ENCODE measurements at places on chromosomes 2 and 18.
A peak's percentile ranks its signal among the peaks of the same experiment; 100 is the strongest.

DNA sequence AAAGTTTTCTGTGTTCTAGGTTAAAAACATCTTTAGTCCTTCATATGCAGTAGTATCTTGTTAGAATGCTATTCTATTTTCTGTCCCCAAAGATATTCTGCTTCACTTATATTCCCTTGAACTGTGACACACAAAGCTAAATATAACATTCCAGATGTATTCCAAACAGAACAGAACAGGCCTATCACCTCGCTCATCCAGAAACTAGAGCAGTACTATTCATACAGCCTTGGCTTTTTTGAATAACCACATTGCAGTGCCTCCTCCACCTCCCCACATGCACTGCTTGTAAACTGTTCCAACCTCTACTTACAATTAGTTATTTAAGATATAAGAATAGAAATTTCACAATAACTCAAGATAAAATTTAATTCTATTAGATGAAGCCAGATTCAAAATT lies 196.8 kb downstream of the EXOC6B start:
- no peak overlapping the region for H3K4me3 ChIP-seq
- no peak overlapping the region for H3K27ac ChIP-seq
- H3K4me1 ChIP-seq = no peaks in the 10 kb centered on the region
- DNase-seq = no peak
- H3K36me3 ChIP-seq = no peaks in the 10 kb centered on the region

DNA sequence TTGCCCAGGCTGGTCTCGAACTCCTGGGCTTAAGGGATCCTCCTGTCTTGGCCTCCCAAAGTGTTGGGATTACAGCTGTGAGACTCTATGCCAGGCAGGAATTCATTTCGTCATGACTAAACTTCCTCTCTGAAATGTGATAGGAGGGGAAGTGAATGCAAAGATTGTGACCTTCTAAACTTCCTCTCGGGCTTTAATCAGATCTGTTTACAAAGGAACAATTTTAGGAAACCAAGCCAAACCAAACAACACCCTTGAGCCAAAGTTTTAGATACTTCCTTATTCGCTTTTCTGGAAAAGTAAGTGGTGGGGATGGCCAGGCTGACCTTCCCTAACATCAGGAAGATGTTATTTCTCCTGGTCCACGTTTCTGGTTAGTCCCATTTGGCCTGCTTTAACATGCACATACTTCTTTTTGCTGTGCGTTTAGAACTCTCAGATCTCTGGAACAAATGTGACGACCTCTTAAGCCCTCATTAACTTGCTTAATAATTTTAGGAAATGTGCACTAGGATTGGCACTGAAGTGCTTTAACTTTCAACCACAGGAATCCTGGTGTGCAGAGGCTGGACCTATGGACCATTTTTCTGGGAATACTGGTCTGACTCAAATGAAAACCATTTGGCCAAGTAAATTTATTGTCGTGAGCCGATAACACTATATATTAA lies 33.2 kb upstream of the YES1 start:
- H3K4me3 ChIP-seq = no peak overlapping the region
- H3K27ac ChIP-seq = no peak overlapping the region
- no peaks in the 10 kb centered on the region for H3K27me3 ChIP-seq
- DNase-seq = no peak
- peaks cover 21% of the 10 kb centered on the region for H3K4me1 ChIP-seq
- H3K36me3 ChIP-seq = no peaks in the 10 kb centered on the region

DNA sequence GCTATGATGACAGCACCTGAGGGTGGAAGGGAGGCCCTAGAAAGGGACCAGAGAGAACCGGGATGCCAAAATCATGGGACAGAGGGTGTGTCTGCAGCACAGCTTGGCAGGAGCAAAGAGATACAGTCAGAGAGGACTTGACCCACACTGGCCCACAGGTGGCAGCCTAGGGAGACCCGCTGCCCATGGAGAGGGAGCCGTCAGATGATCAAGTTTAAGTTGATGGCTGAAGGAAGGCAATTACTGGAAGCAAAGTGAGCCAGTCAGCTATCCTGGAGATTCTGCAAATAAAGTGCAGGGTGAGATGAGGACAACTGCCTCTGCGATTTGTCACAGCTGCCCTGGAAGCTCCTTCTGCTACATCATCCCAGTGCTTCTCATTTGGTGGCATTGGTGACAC lies 74.0 kb downstream of the CMPK2 start:
- no peaks in the 10 kb centered on the region for H3K27me3 ChIP-seq
- H3K27ac ChIP-seq = no peak overlapping the region
- DNase-seq = no peak
- no peak overlapping the region for H3K4me3 ChIP-seq
- H3K36me3 ChIP-seq = no peaks in the 10 kb centered on the region

GRCh38 chr2:119119076-119119785 lies 39.3 kb downstream of the C1QL2 start:
- no peak for DNase-seq
- H3K36me3 ChIP-seq = no peaks in the 10 kb centered on the region
- no peak overlapping the region for H3K27ac ChIP-seq
- no peaks in the 10 kb centered on the region for H3K4me1 ChIP-seq
- no peaks in the 10 kb centered on the region for H3K27me3 ChIP-seq

DNA sequence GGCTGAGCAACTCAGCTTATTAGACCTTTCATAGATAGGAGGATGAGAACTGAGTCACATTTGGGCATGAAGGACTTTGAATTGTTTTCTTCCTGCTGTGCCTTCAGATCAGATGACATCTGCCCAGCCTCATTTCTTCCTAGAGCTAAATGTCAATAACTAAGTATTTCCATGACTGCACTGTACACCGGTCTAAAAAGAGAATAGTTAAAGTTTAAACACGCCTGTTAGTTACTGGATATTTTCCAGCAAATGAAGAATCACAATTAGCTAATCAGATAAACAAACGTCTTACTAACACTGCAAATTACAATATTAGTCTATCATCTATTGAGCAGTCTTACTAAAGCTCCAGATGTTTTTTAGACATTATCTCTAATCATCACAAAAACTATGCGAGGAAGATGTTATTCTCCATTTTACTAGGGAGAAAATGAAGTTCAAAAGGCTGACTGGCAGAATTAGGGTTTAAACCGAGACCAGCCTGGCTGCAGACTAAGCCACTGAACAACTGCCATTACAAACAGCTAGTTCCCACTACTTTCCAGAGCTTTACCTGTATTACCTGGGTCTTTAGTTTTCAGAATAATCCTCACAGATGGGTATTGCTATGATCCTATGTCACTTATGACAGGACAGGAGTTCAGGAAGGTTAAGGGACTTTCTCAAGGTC lies 69.4 kb upstream of the ZNF397 start:
- no peaks in the 10 kb centered on the region for H3K4me1 ChIP-seq
- no peaks in the 10 kb centered on the region for H3K36me3 ChIP-seq
- H3K4me3 ChIP-seq = no peak overlapping the region
- H3K27ac ChIP-seq = no peak overlapping the region
- no peaks in the 10 kb centered on the region for H3K27me3 ChIP-seq

- H3K27me3 ChIP-seq = no peaks in the 10 kb centered on the region
- DNase-seq = peak; percentile 12
- H3K27ac ChIP-seq = no peak overlapping the region
- H3K4me3 ChIP-seq = no peak overlapping the region
- H3K4me1 ChIP-seq = peaks cover 8% of the 10 kb centered on the region
Observed at GRCh38 chr2:220076734-220077133, 449.3 kb downstream of the SLC4A3 start.

- no peaks in the 10 kb centered on the region for H3K27me3 ChIP-seq
- H3K4me3 ChIP-seq = no peak overlapping the region
- no peak for DNase-seq
Observed at GRCh38 chr18:22971038-22971437, 37.9 kb downstream of the RBBP8 start.

- peak overlapping the region; percentile 71 for H3K27ac ChIP-seq
- H3K4me3 ChIP-seq = no peak overlapping the region
- peak; percentile 56 for DNase-seq
- no peaks in the 10 kb centered on the region for H3K27me3 ChIP-seq
- H3K36me3 ChIP-seq = no peaks in the 10 kb centered on the region
Observed at GRCh38 chr18:9737006-9737405, 28.9 kb downstream of the RAB31 start.

DNA sequence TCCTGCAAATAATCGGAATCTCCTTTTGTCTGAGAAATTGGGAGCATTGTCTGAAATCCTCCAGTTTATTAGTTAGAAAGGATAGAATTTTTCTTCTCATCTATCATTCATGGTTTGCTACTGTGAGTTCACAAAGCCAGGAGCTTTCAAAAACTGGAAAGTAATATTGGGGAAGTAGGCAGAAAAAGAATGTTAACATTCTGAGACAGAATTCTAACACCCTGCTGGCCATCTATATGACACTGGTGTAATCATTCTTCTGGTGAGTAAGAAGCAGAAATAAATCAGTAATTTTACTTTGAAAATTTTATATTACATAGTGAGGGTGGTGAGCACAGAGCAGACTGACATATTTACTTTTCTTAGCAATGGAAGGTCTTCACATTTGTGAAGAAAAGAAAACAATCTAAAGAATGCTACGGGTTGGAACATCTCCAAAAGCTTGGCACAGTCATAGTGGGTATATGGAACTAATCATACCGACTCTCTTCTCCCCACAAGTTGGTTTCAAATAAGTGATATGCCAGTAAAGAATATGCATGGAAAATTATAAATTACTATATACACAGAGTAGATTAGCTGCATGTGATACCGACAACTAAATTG lies 344.9 kb downstream of the LPIN1 start:
- no peak for DNase-seq
- H3K4me1 ChIP-seq = no peaks in the 10 kb centered on the region
- H3K27me3 ChIP-seq = no peaks in the 10 kb centered on the region
- H3K27ac ChIP-seq = no peak overlapping the region

GRCh38 chr18:26703170-26703930 lies 155.0 kb upstream of the KCTD1 start:
- H3K27ac ChIP-seq = no peak overlapping the region
- H3K36me3 ChIP-seq = no peaks in the 10 kb centered on the region
- peak; percentile 4 for DNase-seq

- no peaks in the 10 kb centered on the region for H3K27me3 ChIP-seq
- H3K4me3 ChIP-seq = no peak overlapping the region
- no peak for DNase-seq
- H3K36me3 ChIP-seq = no peaks in the 10 kb centered on the region
- H3K4me1 ChIP-seq = no peaks in the 10 kb centered on the region
Observed at GRCh38 chr2:39160982-39161381, 40.1 kb upstream of the SOS1 start.

- no peak overlapping the region for H3K4me3 ChIP-seq
- H3K36me3 ChIP-seq = no peaks in the 10 kb centered on the region
- DNase-seq = no peak
- no peak overlapping the region for H3K27ac ChIP-seq
- H3K27me3 ChIP-seq = no peaks in the 10 kb centered on the region
- no peaks in the 10 kb centered on the region for H3K4me1 ChIP-seq
Observed at GRCh38 chr2:165594935-165595255, 125.4 kb downstream of the CSRNP3 start.

DNA sequence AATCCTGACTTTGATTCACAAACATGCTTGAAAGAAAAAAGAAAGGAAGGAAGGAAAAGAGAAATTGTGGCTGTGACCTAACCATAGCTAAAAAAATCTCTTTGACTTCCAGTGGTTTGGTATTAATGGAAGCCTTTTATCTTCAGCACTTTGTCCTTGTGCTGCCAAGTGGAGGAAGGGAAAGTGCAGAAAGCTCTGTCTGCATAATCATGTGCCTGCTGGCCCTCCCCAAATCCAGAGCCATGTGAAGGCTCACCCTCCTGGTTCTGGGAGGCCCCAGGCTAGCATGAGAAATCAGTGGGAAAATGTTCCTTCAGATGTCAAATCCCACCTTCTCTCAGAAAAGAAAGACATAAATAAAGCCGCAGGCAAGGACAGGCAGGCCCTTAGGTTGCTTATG lies 48.3 kb upstream of the BMPR2 start:
- no peak overlapping the region for H3K4me3 ChIP-seq
- DNase-seq = no peak
- no peaks in the 10 kb centered on the region for H3K36me3 ChIP-seq

- no peak overlapping the region for H3K27ac ChIP-seq
- H3K27me3 ChIP-seq = no peaks in the 10 kb centered on the region
- no peak overlapping the region for H3K4me3 ChIP-seq
- no peaks in the 10 kb centered on the region for H3K4me1 ChIP-seq
- H3K36me3 ChIP-seq = no peaks in the 10 kb centered on the region
Observed at GRCh38 chr2:3624059-3624794, 29.3 kb downstream of the COLEC11 start.

- no peaks in the 10 kb centered on the region for H3K36me3 ChIP-seq
- H3K27me3 ChIP-seq = no peaks in the 10 kb centered on the region
Observed at GRCh38 chr2:117888897-117889296, 74.4 kb downstream of the DDX18 start.

GRCh38 chr2:113842919-113843736 lies 46.8 kb upstream of the ACTR3 start:
- H3K4me1 ChIP-seq = peaks cover 9% of the 10 kb centered on the region
- DNase-seq = no peak
- H3K36me3 ChIP-seq = no peaks in the 10 kb centered on the region
- H3K27me3 ChIP-seq = no peaks in the 10 kb centered on the region
- no peak overlapping the region for H3K4me3 ChIP-seq
- H3K27ac ChIP-seq = no peak overlapping the region

- no peaks in the 10 kb centered on the region for H3K27me3 ChIP-seq
- DNase-seq = no peak
- no peaks in the 10 kb centered on the region for H3K4me1 ChIP-seq
- H3K4me3 ChIP-seq = no peak overlapping the region
Observed at GRCh38 chr2:203802342-203803052, 65.1 kb upstream of the CTLA4 start.

- H3K4me3 ChIP-seq = no peak overlapping the region
- DNase-seq = no peak
- H3K27me3 ChIP-seq = no peaks in the 10 kb centered on the region
- no peak overlapping the region for H3K27ac ChIP-seq
- H3K36me3 ChIP-seq = no peaks in the 10 kb centered on the region
- no peaks in the 10 kb centered on the region for H3K4me1 ChIP-seq
Observed at GRCh38 chr2:238483021-238483420, 56.3 kb downstream of the ASB1 start.

Measured in Caco-2 (cell line).